Activated T-helper 17 cell treated with anti-CD3 and anti-CD28 coated beads, Interleukin-2, amount 50 U/mL, for 72 hours (primary cell): ENCODE measurements at places on chromosomes 2 and 18. TPM values are rescaled to one million over a fixed set of nuclear protein-coding genes. Genes with fewer than 3 reads are reported as not detected.

DNA sequence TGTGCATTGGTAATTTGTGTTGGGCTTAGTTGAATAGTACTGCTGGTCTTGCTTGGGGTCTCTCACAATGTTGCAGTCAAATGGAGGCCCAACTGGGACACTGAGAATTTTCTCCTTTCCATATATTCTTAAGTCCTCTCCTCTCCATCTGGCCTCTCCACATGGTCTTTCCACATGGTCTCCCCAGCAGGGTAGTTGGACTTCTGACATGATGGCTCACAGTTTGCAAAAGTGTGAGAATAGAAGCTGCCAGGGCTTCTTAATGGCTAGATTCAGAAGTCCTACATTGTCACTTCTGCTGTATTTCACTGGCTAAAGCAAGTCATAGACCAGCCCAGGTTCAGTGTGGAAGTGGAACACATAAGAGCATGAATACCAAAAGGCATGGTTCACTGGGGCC, 318.5 kb upstream of the TNP1 start:
- no peak for ATAC-seq

- peak; percentile 67 for ATAC-seq
Measured at GRCh38 chr2:207987025-207987716, 38.2 kb downstream of the PLEKHM3 start.

- ATAC-seq, result no peak
Measured at GRCh38 chr18:25102662-25103061, 249.3 kb downstream of the ZNF521 start.

BOK gene
- total RNA-seq, result not detected

DNA sequence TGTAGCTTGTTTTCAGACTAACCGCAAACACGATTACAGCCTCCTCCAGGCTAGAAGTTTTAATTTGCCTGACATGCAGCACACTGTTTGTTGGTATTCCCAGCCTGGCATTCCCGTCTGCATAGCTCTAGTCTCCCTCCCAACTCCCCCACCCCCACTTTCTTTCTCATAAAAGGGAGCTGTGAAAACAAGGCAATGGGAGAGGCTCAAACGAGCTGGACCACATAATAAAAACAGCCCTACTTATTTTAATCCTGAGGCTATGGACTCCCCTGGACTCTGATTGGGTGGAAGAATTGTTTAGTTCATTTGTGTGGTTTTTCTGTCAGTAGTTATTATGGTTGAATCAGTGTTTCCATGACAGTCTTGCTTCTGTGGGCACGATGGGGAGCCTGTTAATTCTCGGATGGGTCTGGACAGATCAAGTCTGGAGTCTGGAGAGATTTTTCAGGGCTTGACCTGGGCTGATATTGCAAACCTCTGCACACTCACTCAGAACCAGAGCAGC, 1.2 kb downstream of the STON1 start:
- ATAC-seq, result peak; percentile 53
